ENCODE measurements at places on chromosomes 5 and 9. TPM values are rescaled to one million over a fixed set of nuclear protein-coding genes. Genes with fewer than 3 reads are reported as not detected.

DNA sequence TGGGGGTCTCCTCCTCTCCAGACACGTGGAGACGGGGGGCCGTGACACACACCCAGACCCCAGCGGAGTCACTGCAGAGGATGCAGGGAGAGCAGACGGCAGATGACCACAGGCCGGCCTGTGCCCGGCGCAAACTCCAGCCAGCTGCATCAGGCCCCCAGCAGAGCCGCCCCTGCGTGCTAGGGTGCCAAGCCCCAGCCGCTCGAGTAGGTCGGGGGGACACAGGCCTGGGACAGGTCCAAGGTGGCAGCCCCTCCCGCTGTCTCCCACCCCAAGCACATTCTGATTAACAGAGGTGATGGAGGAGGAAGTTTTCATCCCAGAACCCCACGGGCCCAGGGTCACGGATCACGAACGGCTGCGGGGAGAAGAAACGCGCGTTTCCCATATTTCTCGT lies 14.4 kb downstream of the NACC2 start:
- DNase-seq: no peak

- DNase-seq: no peak
Measured at GRCh38 chr5:102049517-102049916, 246.6 kb downstream of the SLCO4C1 start.

GRCh38 chr5:88502179-88503040 lies 233.8 kb upstream of the TMEM161B start:
- DNase-seq: peak; percentile 29

DNA sequence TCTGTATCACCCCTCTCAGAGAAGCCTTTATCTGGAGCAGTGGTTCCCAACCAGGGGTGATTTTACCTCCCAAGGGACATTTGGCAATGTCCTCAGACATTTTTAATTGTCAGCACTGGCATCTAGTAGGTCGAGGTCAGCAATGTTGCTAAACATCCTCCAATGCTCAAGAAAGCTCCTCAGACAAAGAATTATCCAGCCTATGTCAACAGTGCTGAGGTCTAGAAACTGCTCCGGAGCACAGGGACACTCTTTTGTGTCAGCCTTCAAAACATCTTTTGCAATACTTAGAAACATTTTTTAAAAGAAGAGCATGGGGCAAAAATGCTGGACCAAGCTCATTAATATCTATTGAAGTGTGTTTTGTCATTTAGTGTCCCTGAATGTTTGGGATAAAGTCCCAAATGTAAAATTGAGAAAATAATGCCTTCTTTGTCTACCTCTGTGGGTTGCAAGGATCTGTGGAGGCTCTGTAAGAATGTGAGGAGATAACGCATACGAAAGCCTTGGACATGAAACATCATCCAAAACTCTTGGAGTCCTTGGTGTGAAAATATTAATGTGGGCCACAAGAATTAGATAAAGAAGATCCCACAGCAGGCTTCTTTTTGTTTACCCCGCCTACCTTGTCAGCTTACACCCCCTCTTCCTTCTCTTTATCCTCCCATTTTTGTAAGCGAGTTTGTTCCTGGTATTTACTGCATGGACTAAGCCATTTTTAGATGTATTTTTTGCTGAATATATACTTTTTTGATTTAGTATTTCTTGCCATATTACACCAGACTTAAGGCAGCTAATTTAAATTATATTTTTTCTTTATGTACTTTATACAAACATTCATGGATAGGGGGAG lies 193.5 kb downstream of the CD180 start:
- no peak for DNase-seq

DNA sequence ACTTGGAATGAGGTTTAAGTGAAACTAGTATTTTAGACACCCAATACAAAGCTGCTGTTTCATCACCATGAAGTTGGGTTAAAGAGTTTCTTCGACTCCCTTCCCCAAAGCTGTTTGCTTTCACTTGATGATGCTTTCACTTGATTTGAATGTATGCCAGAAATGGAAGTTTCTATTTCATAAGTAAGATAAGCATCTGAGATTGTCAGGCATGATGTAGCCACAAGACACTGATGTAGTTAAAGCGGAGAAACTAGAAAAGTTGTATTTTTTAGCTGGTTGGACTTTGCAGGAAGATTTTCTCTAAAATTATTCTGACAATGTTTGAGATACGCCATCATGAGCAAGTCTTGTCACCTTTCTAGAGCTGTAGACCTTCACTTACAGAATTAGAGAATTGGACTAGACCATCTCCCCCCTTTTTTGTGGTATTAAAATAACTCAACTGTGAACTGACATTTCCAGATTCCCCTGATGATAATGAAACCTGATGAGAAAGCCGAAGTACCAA lies 20.0 kb downstream of the MOCS2 start:
- no peak for DNase-seq

Gene FAM114A2
- 23.8 TPM for total RNA-seq

Gene ACTBL2
- 8.7 TPM for total RNA-seq

DNA sequence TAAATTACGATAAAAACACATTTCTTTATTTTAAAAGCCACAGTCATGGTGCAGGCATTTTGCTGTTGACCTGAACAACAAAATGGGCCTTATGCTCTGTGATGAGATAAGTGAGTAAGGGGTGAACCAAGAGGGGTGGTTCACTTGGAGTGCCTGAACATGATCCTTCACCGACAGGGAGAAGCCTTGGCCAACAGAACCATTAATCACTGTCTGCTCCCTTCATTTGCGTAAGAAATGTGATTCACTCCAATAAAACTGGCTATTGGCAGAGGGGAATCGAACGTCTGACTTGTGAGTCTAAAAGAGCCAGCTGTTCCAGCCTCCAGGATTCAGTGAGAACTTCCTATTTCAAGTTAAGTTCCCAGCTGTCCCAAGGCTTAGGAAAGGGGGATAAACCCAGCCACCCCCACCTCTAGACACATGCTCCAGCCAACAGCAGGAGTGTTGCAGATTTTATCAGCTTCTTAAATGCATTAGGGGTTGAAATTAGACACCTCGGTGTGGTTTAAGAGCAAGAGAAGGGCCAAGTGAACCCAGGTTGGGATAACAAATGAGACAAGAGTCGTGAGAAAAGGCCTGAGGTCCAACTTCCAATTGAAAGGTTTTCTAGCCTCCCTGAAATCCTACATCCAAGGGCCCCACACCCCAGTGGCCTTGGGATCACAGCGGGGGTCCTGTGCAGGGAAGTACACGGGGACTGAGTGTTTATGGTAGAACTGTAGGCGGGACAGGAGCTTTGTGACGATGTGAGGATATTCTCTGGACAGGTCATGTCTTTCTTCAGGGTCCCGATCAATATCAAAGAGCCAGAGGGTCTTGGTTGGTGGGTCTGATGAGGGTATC lies 131.4 kb upstream of the LHFPL2 start:
- peak; percentile 78 for DNase-seq

Gene EIF4E1B
- total RNA-seq: not detected

Gene HSPA9
- 553 TPM for total RNA-seq

DNA sequence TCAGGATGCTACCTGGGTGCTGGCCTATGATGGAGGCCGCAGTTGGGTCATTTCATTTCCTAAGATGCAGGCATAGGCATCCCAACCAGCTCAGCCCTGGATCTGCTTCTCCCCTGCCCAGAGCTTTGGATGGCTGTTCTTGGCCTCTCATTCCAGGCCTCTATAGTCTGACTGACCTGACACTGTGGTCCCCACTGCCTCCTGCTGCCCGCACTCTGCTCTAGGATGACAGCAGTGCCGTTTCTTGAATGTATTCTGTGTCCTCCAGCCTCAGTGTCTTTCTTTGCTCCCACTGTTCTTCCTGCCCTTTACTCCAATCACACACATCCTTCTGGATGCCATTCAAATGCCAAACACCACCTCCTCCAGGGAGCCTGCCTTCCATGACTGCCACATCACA lies 235.7 kb downstream of the HSPA4 start:
- peak; percentile 50 for DNase-seq

GRCh38 chr5:59152701-59153245 lies 569.9 kb downstream of the RAB3C start:
- no peak for DNase-seq

DNA sequence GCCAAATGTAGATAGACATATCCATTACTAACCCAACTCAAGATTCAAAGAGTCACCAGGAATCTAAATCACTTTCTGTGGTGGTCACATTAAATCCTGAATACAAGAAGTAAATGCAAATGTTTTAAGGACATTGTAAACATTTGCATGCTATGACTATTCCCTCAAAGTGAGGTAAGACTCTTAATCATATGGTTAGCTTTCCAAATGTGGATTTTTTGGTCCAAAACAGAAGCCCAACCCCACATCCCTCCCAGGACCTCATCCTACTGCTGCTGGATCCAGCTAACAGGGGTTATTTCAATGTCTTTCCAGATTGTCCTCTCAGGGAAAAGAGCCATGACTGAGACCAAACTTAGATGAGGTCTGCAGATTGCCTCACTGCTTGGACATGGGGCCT lies 228.1 kb upstream of the PANK3 start:
- no peak for DNase-seq

Gene RGS7BP
- total RNA-seq: 0.09 TPM

DNA sequence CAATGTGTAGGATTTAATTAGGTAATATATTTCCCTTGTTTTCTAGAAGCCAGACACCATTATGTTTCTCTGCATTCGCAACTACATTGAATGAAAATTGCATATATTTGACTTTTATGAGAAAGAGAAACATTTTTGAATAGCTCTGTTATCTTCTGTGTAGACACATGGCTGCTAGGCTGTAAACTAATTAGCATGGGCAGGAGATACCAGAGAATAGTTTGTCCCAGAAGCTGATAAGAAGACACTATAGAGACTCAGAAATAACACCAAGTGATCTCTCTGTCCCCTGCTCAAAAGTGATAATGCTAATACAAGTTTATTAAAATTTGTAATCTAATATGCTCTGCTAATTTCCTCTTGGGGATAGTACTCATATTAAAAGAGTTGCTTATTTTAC lies 198.0 kb upstream of the TUSC1 start:
- DNase-seq: no peak

- peak; percentile 80 for DNase-seq
Measured at GRCh38 chr5:18465833-18466681, 831.8 kb downstream of the TAF11L14 start.

Gene ARHGEF37
- 0.80 TPM for total RNA-seq

Gene PCDH12
- 0.03 TPM for total RNA-seq

GRCh38 chr9:108854094-108854493 lies 1.7 kb downstream of the ACTL7B start:
- DNase-seq: peak; percentile 25

Gene PRRX2
- total RNA-seq: 1.7 TPM

DNA sequence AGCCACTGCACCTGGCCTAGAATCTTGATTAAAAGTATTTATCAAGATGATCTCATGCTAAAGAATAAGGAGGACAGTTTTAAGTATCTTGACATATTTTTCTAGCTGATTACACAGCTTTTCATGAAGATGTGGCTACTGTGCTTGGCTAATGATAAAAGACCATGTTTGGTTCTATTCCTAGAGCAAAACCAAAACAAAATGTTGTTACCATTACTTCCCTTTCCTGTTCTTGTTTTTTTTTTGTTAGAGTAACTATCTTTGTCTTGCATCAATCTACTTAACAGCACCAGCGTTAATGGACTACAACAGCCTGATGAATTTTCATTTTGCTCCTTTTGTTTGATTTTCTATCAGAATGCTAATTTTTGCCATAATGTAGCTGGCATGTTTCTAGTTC lies 86.2 kb upstream of the DHFR start:
- no peak for DNase-seq

DNA sequence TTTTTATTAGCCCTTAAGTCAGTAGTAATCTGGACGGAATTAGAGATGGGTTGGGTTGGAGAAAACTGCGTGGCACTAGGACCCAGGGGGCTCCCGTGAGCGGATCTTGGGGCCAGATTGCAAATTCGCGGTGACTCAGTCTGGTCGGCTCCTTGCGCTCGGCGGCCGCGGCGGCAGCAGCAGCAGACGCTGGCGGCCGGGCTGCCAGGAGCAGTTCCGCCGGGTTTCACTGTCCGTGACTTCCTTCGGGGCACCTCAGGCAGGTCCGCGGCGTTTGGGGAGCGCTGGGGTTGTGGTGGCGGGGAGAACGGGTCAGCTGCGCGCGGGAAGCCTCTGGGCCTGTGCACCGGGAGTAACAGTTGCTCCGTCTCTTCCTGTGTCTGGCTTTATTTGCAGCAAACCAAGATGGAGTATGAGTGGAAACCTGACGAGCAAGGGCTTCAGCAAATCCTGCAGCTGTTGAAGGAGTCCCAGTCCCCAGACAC lies 31.6 kb downstream of the TNPO1 start:
- peak; percentile 94 for DNase-seq

Data from Daoy (cell line).